Hematopoietic multipotent progenitor cell (in vitro differentiated cells): ENCODE measurements at places on chromosomes 4 and X. TPM values are rescaled to one million over a fixed set of nuclear protein-coding genes. Genes with fewer than 3 reads are reported as not detected.

DNA sequence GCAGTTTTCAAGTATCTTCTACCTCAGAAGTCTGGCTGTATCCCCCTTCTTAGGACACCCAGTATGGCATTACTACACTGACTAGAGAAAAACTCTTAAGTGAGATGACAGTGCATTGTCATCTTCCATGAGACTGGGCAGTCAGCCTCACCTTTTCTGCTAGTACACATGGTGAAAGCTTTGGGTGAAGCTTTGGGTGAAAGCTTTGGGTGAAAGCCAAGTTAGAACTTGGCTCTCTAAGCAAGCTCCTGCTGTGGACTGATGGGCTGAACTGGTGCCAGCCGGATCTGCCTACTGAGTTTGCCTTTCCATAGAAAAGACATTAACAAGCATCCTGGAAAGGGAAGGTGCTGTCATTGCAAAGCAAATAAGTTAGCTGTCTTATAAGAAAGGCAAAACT lies 8.8 kb downstream of the EPHA5 start:
- no peak for DNase-seq

DNA sequence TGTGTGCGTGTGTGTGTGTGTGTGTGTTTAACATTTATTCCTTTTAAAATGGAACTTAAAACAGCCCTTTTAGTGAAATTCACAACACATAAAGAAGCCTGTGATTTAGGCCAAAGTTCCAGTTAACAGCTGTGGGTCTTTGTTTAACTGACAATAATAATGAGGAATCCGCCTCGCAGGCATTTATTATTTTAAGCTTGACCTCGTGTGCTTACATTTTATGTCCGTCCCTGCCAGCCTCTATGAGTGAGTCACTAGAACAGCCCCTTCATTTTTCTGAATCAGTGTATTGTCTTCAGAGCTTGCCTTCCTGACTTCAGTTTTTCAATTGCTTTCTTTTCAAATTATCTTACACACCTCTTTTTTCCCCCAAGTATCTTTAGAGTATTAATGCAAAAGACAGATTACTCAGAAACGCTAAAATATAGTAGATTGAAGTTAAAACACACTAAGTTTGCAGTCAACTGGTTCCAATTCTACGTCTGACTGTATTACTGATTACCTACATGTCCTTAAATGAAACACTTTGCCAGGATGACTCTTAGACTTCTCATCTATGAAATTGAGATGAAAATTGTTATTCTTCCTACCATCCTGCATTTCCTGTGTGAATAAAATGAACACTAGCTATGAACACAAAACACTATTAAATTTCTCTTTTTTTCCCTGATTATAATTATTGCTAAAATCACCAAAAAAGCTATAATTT lies 319.6 kb upstream of the HS3ST1 start:
- no peak for DNase-seq

DNA sequence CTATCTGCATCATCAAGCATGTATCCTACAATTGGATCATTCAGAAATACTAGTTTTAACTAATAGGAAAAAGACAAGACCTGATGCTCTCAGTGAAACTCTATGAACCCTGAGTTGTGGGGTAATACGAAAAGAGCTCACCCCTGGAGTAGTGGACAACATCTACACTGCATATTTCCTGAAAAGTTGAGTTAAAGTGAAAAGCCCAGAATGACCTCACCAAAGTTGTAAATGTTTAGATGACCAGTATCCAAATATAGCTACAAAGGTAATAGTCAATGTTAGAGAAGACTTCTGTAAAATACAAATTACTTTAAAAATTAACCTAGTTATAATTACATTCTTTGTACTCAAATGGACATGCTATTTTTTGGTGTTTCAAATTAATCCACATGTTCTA lies 52.8 kb upstream of the SRPX start:
- DNase-seq, result no peak

DNA sequence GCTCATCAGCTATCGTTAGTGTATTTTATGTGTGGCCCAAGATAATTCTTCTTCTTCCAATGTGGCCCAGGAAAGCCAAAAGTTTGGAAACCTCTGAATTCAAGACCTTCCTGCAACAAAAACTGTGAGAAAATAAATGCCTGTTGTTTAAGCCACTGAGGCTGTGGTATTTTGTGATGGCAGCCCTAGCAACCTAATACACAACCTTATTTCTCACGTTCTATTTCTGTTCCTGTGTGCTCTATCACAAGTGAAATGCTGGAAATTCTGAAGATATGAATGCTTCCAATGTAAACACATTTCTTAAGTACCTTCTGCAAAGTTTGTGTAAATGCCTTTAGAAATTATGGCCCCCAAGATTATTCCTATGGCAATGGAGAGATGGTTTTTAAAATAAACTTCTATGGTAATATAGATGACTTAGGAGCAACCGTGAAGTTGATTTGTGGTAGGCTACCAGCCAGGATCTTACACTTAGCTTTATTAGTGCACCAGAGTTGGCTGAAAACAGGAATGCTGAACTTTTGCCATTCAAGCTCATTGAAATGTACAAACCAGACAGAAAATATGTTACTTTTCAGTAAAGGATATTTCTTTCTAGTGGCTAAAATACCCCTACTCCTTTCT lies 148.0 kb downstream of the USP46 start:
- no peak for DNase-seq

The NALF2 gene
- total RNA-seq, result under 0.01 TPM

GRCh38 chr4:41678086-41678816 lies 70.3 kb downstream of the PHOX2B start:
- DNase-seq, result no peak

- no peak for DNase-seq
These were observed 429.7 kb downstream of the MAPK10 start for GRCh38 chr4:85929961-85930665.

DNA sequence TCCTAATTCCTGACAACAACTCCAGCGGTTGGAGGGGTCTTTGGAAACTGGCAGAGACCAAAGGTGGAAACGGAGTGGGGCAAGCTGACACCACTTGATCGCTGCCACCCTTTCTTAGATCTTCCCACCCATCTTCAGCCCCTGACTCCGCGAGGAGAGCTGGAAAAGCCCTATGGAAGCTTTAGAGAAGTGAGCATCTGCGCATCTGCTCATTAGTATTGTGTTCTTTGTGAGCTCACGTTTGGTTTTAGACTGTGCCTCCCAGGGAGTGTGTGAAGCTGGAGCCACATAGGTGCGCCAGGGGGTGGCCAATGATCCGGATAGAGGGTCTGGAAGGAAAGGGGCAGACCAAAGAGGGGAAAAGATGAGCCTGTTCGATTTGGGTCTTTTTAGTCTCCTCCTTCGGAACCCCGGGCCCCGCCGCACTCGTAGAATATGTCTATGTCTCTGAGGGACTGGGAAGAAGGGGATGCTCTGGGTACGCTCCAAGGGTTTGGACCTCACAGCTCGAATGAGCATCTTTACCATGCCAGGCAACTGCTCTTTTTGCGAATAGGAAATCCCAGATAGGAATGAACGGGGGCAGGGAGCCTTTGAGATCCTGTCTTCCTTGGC lies 578 bp upstream of the DKK2 start:
- DNase-seq, result no peak

DNA sequence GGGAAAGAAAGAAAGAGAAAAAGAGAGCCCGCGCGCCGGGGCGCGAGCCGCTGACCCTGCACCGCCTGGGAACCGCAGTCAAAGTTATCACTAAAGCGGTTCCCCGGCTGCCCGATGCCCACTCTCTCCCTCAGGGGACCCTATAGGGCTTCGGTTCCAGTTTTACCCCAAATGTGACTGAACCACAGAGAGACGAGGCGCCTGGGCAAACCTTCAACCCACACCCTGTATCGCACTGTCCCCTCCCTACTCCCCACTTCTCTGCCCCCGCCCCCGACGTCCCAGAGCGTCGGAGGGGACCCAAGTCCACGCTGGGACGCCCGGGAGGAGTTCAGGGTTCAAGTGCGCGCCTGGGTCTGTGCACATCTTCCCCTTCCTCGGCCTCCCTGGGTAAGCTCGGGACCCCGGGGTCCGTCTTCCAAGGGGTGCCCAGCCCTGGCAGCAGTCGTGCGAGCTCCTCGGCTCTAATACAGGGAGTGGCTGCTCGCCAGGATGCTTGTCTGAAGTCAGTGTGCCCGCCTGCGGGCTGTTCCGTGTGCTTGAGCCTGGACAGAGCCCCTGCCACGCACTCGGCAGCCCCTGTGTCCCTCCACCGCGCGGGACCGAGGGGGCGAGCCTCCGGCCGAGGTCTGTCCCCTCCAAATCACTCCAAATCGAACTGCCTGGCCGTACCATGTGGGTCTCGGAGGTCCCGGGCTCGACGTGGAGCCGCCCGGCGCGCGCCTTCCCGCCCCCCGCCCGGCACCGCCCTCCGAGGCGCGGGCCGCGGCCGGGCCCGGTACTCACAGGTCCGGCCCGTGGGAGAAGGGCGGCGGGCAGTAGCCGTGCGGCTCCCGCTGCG lies 960 bp downstream of the TRPC3 start:
- DNase-seq, result no peak

The TLL1 gene
- total RNA-seq, result not detected

The CFAP99 gene
- total RNA-seq, result 0.27 TPM

The IGFBP7 gene
- 117 TPM for total RNA-seq

GRCh38 chrX:147846676-147847075 lies 65.0 kb upstream of the FMR1 start:
- no peak for DNase-seq

DNA sequence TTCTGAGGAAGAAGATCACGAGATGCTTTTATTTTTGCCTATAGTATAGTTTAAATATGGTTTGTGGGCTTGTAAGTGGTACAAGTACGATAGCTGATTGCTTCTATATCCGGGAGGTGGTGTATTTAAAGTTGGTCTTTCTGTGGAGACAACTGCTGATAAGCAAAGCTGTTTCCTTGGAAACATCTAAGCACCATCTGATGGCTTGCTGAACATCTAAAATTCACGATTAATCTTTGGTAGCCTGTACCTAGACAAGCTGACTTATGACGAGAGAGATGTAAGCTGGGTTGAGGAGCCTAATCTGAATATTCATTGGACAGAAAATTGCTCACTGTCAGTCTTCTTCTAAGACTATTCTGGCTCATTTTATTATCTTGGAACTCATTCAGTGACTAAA lies 74.6 kb upstream of the NWD2 start:
- DNase-seq, result no peak

GRCh38 chr4:120754590-120754989 lies 167.9 kb downstream of the PRDM5 start:
- no peak for DNase-seq

GRCh38 chr4:52019936-52020657 lies at the start of gene LRRC66:
TSS of gene LRRC66 (minus strand) at chr4:52020363. CDS start at chr4:52017613, 2,750 bp downstream.
- no peak for DNase-seq

DNA sequence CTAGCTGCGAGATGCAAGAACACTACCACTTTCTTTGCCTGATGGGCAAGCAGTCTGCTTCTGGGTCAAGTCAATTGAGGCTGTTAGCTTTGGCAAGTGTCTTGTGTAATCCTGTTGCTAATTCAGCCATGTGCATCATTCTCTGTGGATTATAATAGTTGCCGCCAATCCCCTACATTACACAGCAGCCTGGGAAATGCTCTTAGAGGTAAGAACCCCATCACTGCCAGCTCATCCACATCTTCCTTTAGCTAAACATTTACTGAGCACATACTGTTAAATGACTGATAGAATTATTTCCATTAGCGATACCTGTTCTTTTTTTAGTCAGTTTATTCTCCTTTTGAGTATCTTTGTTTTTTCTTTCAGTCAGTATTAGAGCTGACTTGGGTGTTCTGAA lies 116.2 kb downstream of the CBR4 start:
- no peak for DNase-seq

- no peak for DNase-seq
These were observed 65.9 kb downstream of the MAD2L1 start for GRCh38 chr4:120000591-120001296.

DNA sequence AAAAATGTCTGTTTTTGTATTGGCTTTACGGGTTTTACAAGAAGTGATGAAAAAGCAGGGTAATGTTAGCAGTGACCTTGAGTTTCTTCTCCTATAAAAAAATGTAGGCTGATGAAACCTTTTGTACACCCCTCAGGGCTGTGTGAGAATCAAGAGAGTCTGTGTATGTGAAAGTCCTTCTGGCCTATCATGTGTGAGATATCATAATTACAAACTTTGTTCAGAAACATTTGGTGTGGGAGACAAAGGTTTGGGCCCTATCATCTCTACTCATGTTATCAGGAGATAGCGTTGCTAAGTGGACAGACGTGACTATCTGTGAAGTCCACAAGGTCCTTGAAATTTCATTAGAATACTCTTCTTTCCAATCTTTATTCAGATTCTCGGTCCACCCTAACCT lies 170.6 kb upstream of the HAND2 start:
- DNase-seq, result no peak

GRCh38 chr4:102598086-102598761 lies 97.1 kb downstream of the NFKB1 start:
- DNase-seq, result no peak

The WDR44 gene
- 6.7 TPM for total RNA-seq

DNA sequence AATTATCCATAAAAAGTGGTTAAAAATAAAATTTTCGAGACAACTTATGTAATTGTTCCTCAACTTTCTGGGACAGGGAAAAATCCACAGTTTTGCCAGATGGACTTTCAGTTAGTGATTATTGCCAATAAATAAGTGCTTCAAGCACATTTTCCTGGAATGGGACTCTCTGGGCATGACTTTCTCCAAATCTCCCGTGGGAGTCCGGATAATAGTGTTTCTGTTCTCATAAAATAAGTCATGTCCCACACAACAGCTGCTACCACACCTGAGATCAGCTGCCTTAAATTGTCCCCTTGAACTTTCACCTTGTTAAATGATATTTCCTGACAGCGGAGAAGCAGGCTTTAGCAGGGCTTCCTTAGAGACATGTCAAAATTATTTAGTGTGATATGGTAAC lies 133.4 kb upstream of the NAP1L5 start:
- DNase-seq, result no peak

- no peak for DNase-seq
These were observed 15.1 kb downstream of the RAPGEF2 start for GRCh38 chr4:159117968-159118367.

The PF4V1 gene
- 1.1 TPM for total RNA-seq

The GRIA2 gene
- not detected for total RNA-seq

The COL25A1 gene
- total RNA-seq, result not detected
